ENCODE measurements at places on chromosomes 6 and 20. TPM values are rescaled to one million over a fixed set of nuclear protein-coding genes. Genes with fewer than 3 reads are reported as not detected.

The ZBP1 gene
- polyA plus RNA-seq, result 0.10 TPM

The MDFI gene
- polyA plus RNA-seq, result 39.4 TPM

The TSHZ2 gene
- polyA plus RNA-seq, result 14.2 TPM

The GPR6 gene
- not detected for polyA plus RNA-seq

The MED20 gene
- polyA plus RNA-seq, result 42.0 TPM

Measured in left renal pelvis (tissue), 4 donors.